ENCODE measurements at places on chromosomes 2 and 18.

- no peak for DNase-seq
Observed at GRCh38 chr18:9113468-9114149, 11.1 kb downstream of the NDUFV2 start.

GRCh38 chr2:133654949-133655348 is 86.7 kb upstream of the NCKAP5 start:
- no peak for DNase-seq

DNA sequence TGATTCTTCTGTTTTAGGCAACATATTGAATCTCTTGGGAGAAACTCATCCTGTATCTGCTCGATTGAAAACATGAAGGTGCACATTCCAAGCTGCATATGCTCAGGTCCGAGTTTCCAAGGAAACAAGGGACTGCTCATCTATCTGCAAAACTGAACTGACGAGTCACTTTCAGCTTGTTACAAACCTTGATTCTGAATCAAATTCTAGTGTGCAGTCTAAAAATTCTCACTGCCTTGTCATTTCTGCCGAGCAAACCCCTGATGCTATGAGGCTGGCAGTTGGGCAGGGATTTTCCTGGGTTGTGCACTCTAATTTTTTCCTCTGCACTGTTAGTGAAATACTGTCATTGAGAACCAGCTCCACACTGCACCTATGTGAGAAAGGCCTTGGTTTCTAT is 101.3 kb upstream of the ETAA1 start:
- peak; percentile 7 for DNase-seq

DNA sequence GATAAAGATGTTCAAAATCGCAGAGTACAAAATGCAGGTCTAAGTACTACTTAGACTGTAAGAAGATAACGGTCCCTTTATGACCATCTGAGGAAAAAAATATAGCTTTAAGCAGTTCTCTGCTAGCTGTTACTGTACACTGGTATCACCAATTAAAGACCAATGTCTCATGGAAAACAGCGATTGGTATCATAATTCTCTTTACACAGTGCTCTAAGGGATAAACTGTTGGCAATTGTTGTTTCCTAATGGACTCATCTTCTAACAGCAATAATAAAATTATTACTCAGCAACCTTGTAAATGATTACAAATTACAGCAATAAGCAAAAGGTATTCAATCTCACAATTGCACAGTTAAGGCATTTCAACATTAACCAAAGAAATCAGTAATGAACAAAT is 142.2 kb upstream of the DLGAP1 start:
- DNase-seq, result no peak

DNA sequence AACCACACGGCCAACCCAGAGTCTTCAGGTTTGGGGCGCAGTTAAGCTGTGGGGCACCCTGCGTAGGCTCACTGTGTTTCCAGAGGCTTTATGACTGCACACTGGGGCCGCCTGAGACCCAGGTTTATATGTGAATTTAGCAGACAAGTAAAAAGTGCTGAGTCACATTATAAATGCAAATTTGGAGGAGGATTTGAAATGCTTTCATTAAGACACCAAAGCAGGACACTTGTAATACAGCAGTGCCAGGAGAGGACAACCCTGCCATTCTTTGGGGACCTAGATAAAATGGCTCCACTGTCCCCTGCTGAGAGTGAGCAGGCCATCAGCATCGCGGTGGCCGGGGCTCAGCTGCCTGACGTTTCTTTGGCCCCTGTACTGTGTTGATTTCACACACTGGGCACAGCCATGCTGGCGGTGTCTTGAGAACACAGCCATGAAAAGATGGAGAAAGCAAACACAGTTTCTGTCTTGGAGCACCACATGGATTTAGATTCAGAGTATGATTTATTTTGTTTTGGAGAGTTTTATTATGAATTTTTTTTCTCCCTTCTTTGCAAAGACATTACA is 10.2 kb downstream of the ACKR3 start:
- DNase-seq, result peak; percentile 56

- no peak for DNase-seq
Observed at GRCh38 chr2:120739438-120740090, 3.9 kb downstream of the GLI2 start.

- no peak for DNase-seq
Observed at GRCh38 chr18:73976433-73976832, 171.2 kb downstream of the FBXO15 start.

GRCh38 chr2:21944536-21944935 is 820.8 kb downstream of the TDRD15 start:
- no peak for DNase-seq

Data from head of caudate nucleus (tissue), 42 donors.